ENCODE measurements at places on chromosomes 1 and 21.

DNA sequence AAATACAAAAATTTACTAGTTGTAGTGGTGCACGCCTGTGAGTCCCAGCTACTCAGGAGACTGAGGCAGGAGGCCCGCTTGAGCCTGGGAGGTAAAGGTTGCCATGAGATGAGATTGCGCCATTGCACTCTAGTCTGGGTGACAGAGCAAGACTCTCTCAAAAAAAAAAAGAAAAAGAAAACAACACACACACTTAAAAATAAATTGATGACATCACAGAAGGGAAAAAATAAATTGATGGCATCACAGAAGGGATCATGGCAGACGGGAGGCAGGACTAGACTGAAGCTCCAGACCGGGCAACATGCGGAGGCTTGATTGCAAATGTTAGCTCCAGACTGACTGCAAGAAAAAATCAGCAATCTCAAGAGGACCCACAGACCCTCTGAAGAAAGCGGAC is 43.3 kb downstream of the KLHL20 start:
- DNase-seq = no peak

GRCh38 chr1:40317394-40318074 is 448 bp upstream of the COL9A2 start:
- DNase-seq = peak; percentile 3

DNA sequence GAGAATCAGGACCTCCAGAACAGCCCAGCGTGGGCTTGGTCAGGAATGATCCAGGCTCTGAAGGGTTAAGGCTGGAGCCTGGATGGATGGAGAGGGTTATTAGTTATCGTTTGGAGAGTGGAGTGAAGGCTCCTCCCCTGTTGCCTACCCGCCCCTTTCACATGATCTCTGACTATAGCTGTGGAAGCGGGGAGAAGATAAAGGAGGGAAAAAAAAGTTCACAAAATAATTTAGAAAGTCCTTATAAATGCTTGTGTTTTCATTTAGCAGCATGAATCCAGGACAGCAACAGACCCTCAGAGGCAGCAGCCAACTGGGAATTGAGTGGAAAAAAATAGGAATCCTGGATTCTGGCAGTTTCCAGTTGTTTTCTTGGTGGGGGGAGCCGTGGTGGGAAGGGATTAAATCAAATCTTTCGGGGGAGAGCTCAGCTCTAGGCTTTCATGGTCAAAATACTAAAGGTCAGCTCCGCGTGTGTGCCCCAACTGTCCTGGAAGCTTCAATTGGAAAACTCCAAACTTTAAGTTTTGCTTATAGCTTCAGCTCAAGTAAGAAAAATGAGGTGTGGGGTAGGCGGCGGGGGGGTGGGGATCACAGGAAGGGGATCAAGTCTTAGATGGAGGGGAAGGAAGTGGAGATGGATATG is 595 bp upstream of the DDR2 start:
- peak; percentile 11 for DNase-seq

- no peak for DNase-seq
Observed at GRCh38 chr1:219476116-219476515, 136.8 kb downstream of the ZC3H11B start.

GRCh38 chr1:111302374-111302773 is 11.7 kb downstream of the CHIA start:
- no peak for DNase-seq

DNA sequence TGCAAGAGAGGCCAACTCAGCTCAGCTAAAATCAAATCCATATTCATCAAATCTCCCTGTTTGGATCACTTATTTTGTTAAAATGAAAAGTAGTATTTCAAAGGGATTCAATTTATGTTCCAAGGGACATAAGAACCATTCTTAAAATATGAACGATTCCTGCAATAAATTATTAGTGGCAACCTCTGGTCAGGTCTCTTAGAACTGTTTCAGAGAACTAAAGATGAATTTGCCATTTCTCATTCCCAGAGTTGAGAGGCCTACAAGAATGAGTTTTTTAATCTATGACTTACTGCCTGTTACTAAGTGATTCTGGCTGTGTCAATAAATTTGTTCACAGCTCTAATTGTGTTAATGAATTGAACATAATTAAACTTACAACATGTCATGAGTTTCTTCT is 268.5 kb downstream of the SPATA17 start:
- DNase-seq = no peak

- DNase-seq = no peak
Observed at GRCh38 chr1:157113631-157114030, 14.0 kb upstream of the ETV3L start.

GRCh38 chr1:47513393-47513792 is 75.5 kb downstream of the FOXD2 start:
- peak; percentile 5 for DNase-seq

DNA sequence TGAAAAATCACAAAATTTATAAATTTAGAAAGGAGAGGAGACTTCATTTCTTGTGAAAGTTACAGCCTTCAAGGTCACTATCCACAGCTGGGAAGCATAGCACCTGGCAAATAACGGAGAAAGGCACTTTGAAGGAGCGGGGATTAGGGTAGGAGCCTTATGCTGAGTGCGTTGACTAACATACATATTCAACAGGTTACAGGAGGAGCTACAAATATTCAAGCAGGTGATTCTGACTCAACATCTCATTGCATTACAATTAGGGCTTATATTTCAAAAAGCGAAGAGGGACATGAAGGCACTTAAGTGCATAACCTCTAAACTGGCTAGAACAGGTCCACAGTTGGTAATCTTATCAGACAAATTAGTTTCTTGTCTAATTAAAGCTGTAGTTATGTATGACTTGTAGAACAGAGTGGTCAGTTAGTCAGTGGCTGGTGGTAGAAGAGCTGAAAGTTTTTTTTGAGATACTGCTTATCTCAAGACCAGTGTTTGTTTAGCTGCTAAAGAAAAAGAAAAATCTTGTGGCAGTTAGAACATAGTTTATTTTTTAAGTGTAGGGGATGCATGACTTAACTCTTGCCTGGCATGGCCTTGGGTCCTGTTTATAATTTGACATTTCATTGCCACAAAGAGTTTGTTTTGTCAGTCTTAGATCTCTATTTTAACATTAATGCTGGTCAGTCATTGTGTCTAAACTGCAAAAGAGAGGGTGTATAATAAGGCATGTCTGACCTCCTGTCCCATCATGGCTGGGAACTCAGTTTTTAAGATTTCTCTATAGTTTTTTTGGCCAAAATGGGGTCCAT is 311.5 kb downstream of the DUSP10 start:
- no peak for DNase-seq

DNA sequence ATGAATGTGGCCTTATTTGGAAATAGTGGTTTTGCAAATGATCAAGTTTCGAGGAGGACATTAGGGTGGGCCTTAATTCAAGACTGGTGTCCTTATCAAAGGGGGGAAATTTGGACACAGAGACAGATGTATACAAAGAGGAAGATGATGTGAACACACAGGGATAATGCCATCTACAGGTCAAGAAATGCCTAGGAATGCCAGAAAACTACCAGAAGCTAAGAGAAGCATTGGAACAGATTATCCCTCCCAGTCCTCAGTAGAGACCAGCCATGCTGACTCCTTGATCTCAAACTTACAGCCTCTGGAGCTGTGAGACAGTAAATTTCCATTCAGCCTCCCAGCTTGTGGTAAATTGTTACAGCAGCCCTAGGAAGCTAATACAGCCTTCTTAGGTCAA is 151.4 kb downstream of the PTGER3 start:
- DNase-seq = peak; percentile 39

DNA sequence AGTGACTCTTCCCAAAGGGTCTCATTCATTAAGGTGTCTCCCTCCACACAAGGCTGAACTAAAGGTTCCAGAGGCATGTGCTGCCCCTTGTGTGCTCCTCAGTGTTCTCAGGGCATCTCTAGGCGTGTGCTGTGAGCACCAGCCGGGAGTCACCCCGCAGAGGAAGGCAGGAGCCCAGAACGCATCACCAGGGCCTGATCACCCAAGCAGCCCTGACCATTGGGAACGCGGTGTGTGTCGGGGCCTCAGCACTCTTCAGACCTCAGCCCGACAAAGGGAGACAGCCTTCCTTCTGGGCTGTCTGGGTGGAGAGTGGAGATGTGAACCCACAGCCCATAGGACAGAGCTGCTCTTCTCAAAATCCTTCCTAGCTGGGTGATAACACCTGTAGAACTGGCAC is 9.1 kb downstream of the SLC37A1 start:
- DNase-seq = no peak

DNA sequence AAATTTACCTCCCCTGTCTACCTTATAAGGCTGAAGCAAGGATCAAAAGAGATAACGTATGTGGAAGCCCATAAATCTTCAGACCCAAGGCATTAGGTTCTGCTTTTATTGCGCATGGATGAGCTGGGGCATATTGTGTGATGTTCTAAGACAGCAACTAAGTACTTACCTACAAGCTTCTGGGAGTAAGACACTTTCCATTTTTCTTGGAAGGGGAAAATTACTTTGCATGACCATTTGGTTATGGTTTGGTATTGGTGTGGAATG is 21.1 kb downstream of the LMOD1 start:
- DNase-seq = peak; percentile 25

DNA sequence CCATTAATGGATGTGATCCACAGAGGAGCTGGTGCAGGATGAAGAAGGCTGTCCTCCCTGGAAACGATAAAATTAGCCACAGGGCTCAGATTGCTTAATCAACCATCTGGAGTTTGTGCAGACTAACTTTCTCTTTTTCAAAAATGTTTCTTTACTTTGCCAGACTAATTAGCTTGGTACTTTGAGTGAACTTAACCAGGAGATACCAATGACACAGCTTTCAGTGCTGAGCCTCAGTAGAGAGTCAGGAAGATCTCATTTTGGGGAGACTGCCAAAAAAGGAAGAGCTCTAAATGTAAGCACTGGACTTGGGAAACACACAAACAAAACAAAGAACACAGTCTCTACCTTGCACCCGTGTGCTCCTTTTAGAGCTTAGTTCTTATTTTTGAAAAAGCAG is 248.1 kb upstream of the DEPDC1 start:
- peak; percentile 71 for DNase-seq

- DNase-seq = no peak
Observed at GRCh38 chr1:155834296-155834926, 22.6 kb downstream of the GON4L start.

DNA sequence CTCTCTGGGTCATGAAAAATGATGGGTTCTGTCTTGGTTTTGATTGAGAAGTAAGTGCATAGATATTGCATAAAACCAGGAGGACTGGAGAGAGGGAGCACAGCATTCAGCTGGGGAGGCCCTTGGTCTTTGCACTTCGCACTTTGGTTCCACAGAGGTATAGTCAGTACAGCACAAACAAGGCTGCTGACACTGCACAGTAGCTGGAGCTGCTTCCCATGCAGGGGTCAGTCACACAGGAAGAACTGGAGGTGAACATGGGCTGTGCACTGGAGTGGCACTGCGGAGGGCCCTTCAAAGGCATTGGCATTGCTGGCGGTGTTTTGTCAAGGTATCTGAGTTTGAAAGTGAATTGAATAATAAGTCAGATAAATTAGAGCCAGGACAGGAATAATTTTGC is 4.5 kb upstream of the LCE2D start:
- DNase-seq = no peak

DNA sequence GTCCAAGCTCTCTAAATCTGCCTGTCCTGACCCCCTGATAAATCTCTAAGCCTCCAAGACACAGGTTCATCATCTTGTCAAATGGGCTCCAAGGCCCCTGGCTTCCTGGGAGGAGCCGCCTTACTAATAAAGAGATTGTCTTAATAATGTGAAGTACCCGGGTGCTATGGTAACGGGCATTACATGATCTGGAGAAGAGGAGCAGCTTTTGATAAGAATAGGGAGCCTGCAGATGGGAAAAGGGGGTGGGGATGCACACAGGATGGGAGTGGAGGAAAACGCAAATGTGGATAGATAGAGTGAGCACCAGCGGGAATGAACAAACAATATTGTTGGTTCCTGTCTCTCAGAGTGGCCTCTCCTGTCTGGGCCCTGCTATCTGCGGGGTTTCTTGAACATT is 11.9 kb upstream of the RXRG start:
- DNase-seq = peak; percentile 87

GRCh38 chr1:5810553-5811270 is 181.5 kb downstream of the NPHP4 start:
- DNase-seq = no peak

GRCh38 chr1:52876843-52877242 is 34.3 kb downstream of the ZYG11A start:
- DNase-seq = no peak

GRCh38 chr1:5464366-5464765 is 527.9 kb downstream of the NPHP4 start:
- DNase-seq = no peak

DNA sequence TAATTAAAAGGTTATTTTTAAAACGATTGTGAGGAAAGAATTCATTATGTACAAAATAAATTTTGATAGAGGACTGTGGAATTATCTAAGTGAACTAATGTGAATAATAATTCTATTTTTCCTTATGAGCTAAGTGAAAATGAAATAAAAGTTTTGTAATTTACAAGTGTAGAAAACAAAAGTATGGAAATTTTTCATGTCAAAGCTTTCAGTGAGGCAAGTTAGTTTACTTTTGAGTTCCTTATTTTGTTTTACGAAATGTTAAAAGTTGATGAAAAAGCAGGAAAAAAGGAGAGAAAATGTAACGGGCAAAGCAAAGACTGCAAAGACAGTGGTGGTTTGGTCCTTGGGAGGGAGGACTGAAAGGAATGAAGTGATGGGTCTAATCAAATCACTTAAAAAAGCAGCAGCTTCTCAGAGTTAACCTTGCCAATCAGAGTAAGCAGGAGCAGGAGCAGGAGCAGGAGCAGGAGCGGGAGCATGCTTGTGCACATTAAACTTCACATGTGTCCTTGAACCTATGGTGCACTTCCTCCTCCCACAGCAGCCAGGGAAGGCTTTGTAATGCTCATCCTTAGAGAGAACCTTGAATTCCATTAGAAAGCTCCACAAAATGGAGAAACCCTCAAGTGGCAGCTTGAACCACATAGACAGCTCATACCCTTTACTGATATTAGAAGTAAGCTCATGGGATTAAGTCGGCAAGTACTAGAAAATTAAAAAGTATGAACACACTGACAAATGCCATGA is 133.4 kb downstream of the LHX4 start:
- DNase-seq = no peak

- no peak for DNase-seq
Observed at GRCh38 chr1:248800459-248800858, 25.3 kb downstream of the SH3BP5L start.

DNA sequence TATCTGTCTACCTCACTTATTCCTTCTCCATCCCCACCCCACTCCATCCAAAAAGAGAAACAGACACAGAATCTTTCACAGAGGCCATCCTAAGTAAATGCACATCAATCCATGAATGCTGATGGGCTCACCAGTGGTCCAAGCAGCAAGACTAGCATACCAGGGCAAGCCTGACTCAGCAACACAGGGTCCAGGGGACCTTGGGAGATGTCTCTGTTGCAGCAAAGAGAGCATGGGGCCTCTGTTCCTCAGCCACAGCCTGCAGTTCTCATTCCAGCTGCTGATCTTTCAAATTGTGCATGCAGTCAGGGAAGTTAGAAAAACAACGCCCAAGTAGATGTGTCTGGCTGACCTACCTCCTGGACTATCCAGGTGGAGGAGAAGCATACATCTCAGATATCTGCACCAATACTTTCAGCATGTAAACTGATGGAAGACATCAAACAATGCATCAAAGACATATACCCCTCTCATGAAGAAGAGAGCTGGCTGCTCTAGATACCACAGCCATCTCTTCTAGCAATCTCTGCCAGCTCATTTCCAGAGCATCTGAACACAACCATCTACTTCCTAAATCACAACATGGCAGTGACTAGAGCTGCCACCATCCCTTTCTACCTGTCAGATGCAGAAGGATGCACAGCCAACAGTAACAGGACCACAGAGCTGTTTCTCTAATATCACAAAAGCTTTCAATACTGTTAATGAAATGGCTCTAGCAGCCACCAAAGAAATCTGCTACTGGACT is 54.5 kb downstream of the CD34 start:
- DNase-seq = no peak

GRCh38 chr1:44617703-44618029 is 56.6 kb downstream of the TMEM53 start:
- DNase-seq = no peak

- no peak for DNase-seq
Observed at GRCh38 chr1:235972311-235972689, 92.6 kb downstream of the NID1 start.
